ENCODE measurements at places on chromosomes 1 and 21.

DNA sequence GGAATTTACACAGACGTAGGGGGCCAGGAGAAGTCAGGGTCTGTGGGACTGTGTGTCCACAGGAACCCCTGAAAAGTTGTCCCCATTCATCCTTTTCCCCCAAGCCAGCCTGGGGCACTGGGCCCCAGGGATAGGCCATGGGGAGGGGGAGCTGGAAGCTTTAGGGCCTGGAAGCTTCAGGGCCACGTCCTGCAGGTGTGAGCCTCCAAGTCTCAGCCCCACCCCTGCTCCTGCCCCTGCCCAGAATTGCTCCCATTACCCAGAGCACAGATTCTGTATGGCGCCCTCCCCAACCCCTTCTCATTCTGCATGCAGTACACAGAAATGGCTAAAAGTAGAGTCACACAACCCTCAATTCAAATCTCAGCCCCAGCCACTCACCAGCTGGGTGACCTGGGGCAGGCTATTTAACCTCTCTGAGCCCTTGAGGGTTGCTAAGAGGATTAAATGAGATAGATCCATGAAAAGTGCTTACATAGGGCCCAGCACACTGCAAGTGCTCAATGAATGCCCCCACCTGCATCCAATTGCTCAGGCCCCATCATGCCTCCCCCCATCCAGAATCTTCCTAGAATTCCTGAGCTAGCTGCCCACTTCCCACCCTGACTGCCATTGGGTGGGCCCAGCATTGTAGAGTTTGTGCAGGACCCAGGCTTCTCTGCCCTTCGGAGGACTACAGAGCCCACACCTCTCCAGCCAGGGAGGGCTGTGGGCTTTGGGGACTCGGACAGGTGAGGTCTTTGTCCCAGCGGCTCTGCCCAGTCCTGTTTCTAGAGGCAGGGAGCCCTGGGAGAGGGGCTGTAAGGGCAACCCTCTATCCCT, 6.5 kb downstream of the RAP1GAP start:
- DNase-seq, result no peak

DNA sequence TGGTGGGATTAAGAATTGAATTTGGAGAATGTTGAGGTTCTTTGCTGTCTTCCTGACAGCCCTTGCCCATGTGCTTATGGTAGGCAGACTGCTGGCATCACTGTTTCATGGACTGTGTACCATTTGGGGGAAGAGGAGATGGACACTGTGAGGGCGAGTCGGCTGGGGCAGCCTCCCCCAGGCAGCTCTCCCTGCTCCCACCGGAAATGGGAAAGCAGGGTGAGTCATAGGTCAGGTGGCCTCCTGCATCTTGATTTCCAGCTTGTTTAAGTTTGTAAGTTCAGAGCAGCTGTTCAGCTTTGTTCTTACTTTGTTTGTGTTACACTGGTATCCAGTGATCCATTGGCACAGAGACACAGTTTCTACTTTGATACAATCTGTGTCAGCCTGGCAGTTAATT, 87.2 kb upstream of the CNIH3 start:
- DNase-seq, result peak; percentile 49

DNA sequence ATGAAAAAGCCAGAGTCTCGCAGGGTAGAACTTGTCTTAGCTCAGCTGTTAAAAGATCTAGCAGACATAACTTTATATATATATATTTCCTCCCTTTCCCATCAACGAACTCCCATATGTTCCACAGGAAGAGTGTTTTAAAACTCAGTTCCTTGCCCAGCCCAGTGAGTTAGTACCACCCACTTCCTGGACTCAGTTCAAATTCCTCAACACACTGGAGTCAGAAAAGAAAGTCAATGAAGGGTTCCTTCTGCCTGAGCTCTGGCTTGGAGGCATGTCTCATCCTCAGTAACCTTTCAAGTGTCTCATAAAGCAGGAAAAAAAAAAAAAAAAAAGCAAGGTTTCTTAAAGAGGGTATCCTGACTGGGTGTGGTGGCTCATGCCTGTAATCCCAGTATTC, 15.6 kb downstream of the TPM3 start:
- peak; percentile 54 for DNase-seq

DNA sequence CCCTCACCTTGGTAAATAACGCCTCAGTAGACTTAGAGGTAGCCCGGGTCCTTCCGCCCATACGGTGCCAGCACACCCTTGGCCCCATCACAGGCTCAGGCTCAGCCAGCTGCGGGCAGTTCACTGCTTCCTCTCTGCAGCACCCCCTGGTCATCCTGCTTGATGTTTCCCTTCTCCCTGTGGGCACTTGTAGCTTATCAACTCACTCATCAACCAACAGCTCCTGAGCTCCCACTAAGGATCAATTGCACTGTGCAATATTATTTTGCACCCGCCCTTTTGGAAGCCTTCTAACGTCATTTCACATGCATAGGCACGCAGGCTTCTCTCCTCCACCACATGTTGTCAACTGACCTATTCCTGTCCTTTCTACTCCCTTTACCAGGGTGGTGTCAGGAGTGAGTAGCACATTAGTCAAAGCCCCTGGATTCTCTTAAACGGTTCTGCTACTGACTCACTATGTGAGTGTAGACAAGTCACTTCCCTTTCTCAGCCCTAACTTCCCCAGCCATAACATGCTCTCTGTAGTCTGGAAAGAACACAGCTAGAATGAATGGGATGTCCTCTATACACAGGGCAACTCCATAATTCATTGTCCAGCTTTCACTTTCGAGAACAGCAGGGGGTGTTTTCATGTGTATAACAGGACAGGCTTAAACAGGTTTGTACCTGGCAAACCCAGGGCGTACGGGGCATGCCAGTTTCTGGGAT, 47.1 kb upstream of the IRF2BP2 start:
- DNase-seq, result peak; percentile 100

DNA sequence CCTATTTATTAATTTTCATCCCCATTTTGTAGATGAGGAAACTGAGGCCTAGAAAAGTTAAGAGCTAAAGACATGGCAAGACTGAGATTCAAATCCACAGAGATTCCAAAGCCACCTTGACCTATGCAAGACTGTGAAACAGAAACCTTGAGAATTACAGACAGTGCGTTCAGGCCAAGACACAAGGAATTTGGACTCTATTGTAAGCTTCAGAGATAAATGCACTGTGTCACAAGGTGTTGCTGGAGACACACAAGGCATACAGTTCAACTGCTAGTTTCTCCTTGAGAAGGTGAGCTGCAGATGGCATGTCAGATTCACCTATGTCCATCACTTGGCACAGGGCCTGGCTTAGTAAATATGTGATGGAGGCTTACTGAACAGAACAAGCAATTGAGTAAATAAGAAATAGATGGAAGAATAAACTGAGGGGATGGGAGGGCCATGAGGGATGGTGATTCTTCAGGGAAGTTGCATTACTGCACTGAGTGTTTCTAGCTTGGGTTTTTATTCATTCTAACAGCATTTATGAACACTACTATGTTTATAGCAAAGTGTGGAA, 215.0 kb downstream of the DAB1 start:
- DNase-seq, result no peak

- DNase-seq, result no peak
These were observed 31.2 kb downstream of the PIK3C2B start for GRCh38 chr1:204463125-204464060.

Data from epithelial cell of esophagus (primary cell).